ENCODE measurements at places on chromosomes 12 and 14.

- DNase-seq = no peak
Measured at GRCh38 chr14:75221797-75222196, 45.4 kb upstream of the TMED10 start.

- no peak for DNase-seq
Measured at GRCh38 chr12:27577688-27578087, 53.7 kb downstream of the PPFIBP1 start.

GRCh38 chr14:106802413-106803364 lies 1276.3 kb downstream of the TMEM121 start:
- DNase-seq = no peak

- no peak for DNase-seq
Measured at GRCh38 chr12:43338848-43339526, 213.0 kb downstream of the ADAMTS20 start.

DNA sequence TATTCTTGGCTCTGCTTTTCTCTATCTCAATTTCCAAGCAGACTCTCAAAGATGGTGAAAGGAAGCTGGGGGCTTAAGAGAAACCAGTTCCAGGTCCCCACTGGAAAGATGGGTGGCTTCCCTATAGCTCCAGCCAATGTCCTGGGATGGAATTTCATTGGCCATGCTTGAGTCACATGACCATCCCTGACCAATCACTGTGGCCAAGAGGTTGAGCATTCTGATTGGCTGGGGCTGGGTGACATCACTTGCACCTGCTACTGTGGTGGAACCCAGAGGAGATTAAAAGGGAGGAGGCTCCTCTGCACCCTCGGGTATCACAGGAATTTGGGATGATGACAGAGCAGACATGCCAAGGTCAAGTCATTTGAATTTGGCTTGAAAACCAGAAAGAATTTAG lies 436.5 kb downstream of the TMEM132D start:
- DNase-seq = no peak

GRCh38 chr12:27553941-27554340 lies 29.9 kb downstream of the PPFIBP1 start:
- DNase-seq = no peak

GRCh38 chr12:17954788-17955187 lies 135.2 kb downstream of the RERGL start:
- DNase-seq = no peak

DNA sequence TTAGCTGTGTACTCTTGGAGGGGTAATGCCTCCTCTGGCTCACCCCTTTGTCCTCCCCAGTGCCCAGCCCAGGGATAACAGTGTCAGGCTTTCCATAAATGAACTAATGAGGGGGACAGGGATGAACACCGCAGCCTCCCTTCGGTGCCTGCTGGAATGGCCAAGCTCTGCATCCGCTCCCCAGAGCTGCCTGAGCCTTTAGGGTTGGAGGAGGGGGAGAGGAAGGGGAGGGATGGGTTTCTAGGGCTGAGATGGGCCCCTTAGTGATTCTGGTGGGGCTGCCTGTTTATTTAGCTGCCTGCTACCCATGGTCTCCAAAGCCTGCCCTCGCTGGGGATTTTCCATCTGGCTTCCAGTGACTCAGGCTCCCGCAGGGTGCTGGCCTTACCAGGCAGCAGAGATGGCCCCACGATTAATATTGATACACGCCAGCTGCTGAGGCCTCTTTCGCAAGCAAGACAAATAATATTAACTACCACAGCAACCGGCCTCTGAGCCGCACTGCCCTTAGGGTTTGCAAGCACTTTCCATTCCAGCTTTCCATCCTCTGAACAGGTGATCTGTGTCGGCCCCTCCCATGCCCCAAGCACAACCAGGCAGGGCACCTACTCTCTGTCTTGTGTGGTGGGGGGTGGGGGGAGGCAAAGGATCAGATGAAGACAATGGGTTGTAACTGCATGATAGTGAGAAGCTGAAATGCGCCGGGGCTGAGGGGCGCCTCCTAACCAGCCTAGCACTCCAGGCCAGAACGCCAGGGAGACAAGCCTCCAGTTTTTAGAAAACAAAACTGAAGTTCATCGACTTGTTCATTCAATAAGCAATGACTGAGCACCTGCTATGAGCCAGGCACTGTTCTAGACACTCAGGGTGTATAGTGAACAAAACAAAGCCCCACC lies 56.7 kb downstream of the C14orf132 start:
- DNase-seq = no peak

- no peak for DNase-seq
Measured at GRCh38 chr14:25516838-25517237, 466.9 kb upstream of the STXBP6 start.

- DNase-seq = no peak
Measured at GRCh38 chr12:129670256-129670920, 233.4 kb downstream of the TMEM132D start.
